M059J (cell line): ENCODE measurements at places on chromosomes 2 and 18. TPM values are rescaled to one million over a fixed set of nuclear protein-coding genes. Genes with fewer than 3 reads are reported as not detected.

ITGAV gene
- 45.9 and 69.9 TPM in 2 replicates for total RNA-seq

LPIN1 gene
- total RNA-seq = 23.2 and 33.2 TPM in 2 replicates

SPDYA gene
- total RNA-seq = 0.12 and 0.37 TPM in 2 replicates

BCL2L11 gene
- 6.5 and 7.6 TPM in 2 replicates for total RNA-seq

CCDC121 gene
- 0.42 and 1.4 TPM in 2 replicates for total RNA-seq

NAB1 gene
- total RNA-seq = 24.1 and 32.1 TPM in 2 replicates

CASP8 gene
- 15.0 and 27.0 TPM in 2 replicates for total RNA-seq

NMUR1 gene
- not detected in 2 replicates for total RNA-seq

RIT2 gene
- total RNA-seq = 0.37 and 0.79 TPM in 2 replicates

ERFE gene
- total RNA-seq = 1.6 and 5.2 TPM in 2 replicates

SLC40A1 gene
- 0.39 and 0.76 TPM in 2 replicates for total RNA-seq

CCDC85A gene
- total RNA-seq = 10.2 and 23.3 TPM in 2 replicates

PDE11A gene
- 0.49 and 2.0 TPM in 2 replicates for total RNA-seq

RAB6C gene
- total RNA-seq = 0.02 TPM in 1 of 2 replicates, not detected in the other

TCF7L1 gene
- total RNA-seq = 0.05 TPM in 1 of 2 replicates, not detected in the other

DNA sequence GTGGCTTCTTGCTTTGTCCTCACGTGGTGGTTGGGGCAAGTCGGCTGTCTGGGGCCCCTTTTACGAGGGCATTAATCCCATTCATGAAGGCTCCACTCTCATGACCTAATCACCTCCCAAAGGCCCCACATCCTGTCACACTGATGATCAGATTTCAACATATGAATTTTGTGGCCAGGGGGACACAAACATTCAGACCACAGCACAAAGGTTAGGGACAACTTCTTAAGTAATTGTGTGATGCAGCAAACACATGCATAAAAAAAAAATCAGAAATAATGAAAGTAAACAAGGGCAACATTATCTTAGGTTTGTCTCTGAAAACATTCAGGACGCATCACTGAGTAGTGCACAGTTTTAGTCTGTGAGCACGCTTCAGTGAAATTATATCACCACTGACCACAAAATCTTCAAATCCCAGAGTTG lies 54.2 kb upstream of the FRZB start:
- DNase-seq = peak; percentile 56

DNA sequence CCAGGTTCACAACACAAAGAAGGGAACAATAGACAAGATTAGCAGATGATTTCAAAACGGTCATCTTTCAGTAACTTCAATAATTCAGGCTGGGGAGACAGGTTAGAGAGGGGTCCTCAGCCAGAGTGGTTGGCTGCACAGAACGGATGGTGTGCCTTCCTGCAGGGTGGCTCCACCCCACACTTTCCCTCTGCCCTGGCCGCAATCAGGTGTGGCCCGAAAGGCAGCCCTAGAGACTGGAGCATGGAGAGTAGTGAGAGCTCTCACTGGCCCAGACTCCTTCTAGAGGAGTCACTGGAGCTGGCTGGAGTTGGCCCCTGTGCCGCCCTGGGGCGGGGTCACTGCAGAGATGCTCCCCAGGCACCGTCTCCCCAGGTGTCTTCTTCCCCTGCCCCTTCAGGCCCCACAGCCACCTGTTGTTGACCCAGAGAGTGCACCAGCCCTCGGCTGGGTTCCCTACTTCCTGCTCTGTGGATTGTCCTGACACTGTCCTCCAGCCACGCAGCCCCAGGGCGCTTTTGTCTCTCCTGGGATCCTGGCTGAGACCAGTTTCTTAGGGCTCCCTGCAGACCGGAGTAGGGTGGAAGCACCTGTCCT lies 126.8 kb downstream of the PXDN start:
- DNase-seq = no peak

DNA sequence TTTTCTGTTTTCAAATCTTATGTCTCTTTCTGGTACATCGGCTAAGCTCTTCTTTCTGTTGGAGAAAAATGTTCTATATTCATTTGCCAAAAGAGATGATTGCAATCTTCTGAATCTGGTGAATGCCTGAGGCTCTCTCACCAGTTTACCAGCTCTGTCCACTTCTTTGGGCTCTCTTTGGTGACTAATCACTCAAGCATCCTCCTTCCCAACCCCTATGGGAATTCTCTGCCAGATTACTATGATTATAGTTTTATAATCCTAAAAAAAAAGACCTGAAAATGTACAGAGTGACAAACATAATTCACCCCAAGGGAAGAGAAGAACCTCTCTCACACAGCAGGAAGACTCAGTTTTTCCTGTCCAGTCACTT lies 187.3 kb downstream of the CAMKMT start:
- peak; percentile 92 for DNase-seq

DNA sequence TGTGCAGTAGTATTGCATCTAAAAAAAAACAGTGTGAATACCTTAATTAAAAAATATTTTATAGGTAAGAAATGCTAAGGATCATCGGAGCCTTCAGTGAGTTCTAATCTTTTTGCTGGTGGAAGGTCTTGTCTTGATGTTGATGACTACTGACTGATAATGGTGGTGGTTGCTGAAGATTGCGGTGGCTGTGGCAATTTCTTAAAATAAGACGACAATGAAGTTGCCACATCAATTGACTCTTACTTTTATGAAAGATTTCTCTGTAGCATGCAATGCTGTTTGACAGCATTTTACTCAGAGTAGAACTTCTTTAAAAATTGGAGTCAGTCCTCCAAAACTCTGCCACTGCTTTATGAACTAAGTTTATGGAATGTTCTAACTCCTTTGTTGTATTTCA lies 36.2 kb downstream of the GLS start:
- no peak for DNase-seq

- DNase-seq = no peak
These were observed 494.1 kb downstream of the LRRTM4 start for GRCh38 chr2:77028032-77028600.

GRCh38 chr2:152480821-152481399 lies 145.9 kb downstream of the FMNL2 start:
- no peak for DNase-seq

- no peak for DNase-seq
These were observed 201.1 kb downstream of the PRKCE start for GRCh38 chr2:45852450-45853150.

DNA sequence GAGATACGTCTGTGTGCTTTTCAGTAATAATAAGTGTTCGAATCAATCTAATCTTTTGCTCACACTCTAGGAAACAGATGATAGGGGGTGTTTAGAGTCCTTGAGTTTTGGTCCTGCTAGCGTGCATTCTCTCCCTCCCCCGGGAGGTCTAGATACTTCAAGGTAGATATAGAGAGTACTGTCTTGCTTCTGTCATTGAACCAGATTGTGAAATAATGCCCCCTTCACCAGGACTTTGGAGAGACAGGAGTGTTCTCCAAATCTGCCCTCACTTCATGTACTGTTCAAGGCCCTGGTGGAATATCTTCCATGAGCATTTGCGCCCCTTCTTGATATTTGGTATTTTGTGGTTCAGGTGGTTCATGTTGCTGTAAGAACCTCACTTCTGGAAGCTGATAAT lies 59.4 kb upstream of the MGAT5 start:
- DNase-seq = no peak

DNA sequence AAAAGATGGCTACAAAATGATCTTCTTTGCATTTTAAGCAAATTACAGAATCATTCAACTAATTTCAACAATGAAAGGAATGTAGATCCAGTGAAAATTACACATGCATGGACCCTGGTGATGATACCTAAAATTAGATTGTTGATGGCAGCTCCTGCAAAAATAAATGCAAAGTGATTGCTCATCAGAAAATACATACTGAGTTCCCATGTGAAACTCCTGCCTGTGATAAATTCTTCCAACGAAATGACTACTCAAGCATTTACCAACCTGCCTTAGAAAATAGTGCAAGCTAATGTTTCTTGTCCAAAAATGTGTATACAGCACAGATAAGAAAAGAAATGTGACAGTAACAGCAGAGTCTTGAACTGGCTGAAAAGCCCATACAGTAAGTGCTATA lies 300.0 kb upstream of the REV1 start:
- DNase-seq = no peak

- DNase-seq = no peak
These were observed 68.7 kb upstream of the FSHR start for GRCh38 chr2:49222975-49223528.

GRCh38 chr2:85444629-85445172 lies 26.2 kb downstream of the SH2D6 start:
- no peak for DNase-seq

- no peak for DNase-seq
These were observed 52.0 kb upstream of the TRIM43 start for GRCh38 chr2:95539836-95540235.

DNA sequence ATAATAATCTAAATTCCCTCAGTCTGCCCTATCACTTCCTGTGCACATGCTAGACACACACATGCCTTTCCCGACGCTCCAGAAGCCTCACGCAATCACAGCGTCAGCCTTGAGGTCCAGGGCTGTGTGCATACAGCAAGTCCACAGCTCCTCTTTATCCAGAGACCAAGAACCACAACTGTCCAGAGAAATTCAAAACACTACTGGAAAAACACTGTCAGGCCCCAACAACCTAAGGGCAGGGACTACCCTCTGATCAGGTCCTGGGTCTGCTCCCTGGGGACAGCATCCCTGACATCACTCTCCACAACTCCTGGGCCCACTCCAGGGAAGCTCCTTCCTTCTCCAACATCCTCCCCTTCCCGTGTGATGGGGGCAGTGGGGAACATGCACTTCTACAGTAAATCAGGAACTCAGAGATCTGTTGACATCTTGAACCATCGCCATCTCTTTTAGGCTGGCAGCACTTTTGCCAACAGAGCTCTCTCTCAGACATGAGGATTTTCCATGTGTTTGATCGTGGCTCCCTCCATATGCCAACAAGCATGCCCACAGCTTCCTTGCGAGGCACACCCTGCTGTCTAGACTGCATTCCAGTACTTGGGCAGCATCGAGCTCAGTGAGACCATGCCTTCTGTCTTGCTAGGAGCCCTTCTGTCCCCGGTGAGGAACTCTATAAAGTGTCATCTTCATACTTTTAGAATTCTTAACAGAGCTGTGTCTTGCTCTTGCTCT lies 15.4 kb downstream of the TEX51 start:
- DNase-seq = no peak

- DNase-seq = peak; percentile 0
These were observed 516.7 kb downstream of the NR4A2 start for GRCh38 chr2:155815851-155816250.

DNA sequence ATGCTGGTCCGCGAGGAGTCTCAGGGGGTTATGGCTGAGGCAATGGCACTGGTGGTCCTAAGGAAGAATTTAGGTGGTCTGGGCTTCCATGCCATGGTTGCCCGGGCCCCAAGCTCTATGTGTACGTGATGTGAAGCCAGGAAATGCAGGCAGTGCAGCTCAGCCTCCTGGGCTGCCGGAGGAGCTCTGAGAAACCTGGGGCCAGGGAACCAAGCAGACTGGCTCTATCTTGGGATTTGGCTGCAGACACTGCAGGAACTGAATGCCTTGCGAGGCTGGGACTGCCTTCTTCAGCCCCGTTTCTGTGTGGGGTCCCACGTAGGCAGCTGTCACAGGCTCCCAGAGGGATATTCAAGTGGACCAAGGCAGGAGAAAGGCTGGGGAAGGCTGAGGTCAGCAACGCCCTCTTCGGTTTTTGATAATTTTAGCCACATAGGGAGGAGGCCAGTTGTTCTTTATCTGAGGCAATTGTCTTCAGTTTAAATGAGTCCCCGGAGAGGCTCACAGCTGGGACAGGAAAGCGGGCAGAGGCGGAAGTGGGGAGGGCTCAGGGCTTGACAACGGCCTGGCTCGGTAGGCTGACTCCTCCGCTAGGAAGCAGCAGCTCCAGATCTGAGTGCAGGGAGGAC lies 77.7 kb downstream of the RHOB start:
- no peak for DNase-seq

DNA sequence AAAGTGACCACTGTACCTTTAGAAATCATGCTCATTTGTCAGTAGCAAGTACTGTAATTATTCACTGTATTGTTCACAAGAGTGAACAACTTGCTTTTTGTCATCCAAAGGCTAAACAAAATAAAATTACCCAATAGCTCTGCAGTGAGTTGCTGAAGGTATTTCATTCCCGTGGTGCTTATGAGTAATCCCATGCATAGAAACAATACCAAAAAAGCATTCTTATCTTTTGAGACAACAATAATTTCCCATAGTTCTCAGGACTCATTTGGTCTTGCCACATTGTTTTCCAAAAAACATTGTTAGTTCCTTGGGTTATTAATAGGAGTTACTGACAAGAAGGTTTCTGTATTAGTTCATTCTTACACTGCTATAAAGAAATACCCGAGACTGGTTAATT lies 503.2 kb upstream of the FAM98A start:
- peak; percentile 4 for DNase-seq

DNA sequence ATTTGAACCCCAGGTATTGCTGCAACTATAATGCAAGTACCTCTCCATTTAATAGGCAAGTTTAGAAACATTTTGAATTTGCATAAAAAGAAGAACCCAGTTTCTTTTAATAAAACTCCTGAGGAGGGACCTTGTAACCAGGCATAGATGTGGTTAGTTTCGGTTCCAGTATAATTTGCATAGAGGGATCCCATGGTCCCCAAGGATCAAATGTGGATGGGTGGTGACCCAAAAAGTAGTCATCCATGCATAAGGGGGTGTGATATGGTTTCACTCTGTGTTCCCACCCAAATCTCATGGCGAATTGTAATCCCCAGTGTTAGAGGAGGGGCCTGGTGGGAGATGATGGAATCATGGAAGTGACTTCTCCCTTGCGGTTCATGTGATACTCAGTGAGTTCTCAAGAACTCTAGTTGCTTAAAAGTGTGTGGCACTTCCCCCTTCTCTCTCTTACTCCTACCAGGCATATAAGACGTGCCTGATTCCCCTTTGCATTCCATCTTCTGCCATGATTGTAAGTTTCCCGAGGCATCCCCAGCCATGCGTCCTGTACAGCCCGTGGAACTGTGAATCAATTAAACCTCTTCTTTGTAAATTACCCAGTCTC lies 40.2 kb upstream of the SKA1 start:
- no peak for DNase-seq

GRCh38 chr2:64998658-64999061 lies 9.5 kb downstream of the SLC1A4 start:
- DNase-seq = no peak

GRCh38 chr2:232888839-232889529 lies 18.9 kb downstream of the SNORC start:
- DNase-seq = no peak

- peak; percentile 79 for DNase-seq
These were observed 107.1 kb upstream of the TTN start for GRCh38 chr2:178914259-178914849.

DNA sequence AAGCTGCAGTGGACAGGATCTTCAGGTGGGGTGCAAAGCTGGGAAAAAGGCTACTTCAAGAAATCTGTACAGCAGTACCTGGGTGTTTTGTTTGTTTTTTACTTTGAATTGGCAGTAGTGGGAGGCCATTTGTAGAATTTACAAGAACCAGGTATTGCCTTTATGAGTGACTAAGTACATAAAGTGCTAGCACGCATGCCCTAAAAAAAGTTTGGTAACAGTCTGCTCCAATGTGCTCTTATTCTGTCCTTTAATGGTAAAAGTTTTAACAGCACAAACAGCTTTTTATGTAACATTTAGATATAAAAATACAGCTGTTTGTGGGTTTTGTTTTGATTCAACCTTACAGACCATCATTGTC lies 17.2 kb downstream of the REV1 start:
- DNase-seq = no peak

- no peak for DNase-seq
These were observed 30.6 kb downstream of the ADRA2B start for GRCh38 chr2:96085541-96086355.

- DNase-seq = peak; percentile 90
These were observed 7.6 kb upstream of the METTL21A start for GRCh38 chr2:207632575-207633493.

- peak; percentile 13 for DNase-seq
These were observed 140.4 kb downstream of the CELF4 start for GRCh38 chr18:37425222-37425621.

- DNase-seq = peak; percentile 33
These were observed 41.6 kb downstream of the PKDCC start for GRCh38 chr2:42089340-42089925.
